Panc1 (cell line): ENCODE measurements at places on chromosomes 13 and 19.

- DNase-seq: peak; percentile 38
These were observed 13.8 kb downstream of the OR7D4 start for GRCh38 chr19:9205501-9206113.

DNA sequence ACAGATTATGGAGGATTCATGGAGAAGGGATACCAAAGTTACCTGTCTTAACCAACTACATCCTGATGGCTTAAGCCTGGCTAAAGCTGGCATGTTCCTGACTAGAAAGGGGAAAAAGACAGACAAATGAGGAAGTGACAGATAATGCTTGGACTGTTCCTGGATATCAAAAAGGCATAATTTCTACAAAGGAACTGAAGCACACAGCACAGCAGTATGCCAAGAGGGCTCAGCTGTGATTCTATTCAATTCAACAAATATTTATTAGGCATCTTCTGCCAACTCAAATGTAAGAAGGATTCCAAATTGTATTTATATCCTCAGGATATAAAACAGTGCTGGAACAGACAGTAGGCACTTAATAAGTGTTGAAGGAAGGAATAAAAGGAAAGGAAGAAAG lies 59.5 kb downstream of the KLF12 start:
- DNase-seq: no peak

- no peak for DNase-seq
These were observed 944.8 kb upstream of the PCDH9 start for GRCh38 chr13:68174893-68175292.

- no peak for DNase-seq
These were observed 11.3 kb downstream of the PEAK3 start for GRCh38 chr19:2270423-2271233.

GRCh38 chr13:39263033-39263432 lies 224.8 kb downstream of the NHLRC3 start:
- DNase-seq: no peak

- no peak for DNase-seq
These were observed 24.0 kb downstream of the ALG5 start for GRCh38 chr13:36975172-36975571.

GRCh38 chr19:5115351-5115750 lies 146.4 kb downstream of the KDM4B start:
- no peak for DNase-seq

DNA sequence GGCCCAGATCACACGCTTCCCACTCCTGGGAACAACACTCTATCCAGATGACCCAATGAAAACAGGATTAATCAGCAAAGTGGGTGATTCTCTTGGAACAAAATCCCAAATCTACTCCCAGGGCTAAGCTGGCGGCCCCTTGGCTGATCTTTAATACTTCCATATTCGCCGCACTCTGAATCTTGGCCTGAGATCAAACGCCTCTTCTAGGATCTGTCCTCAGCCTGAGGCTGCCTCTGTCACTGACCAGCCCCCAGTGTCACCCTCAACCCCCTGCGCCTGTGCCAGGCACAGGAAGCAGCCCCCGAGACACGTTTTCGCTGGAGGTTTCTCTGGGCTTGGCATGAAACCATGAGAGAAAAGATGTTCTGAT lies 2.4 kb upstream of the CTXN1 start:
- DNase-seq: no peak

GRCh38 chr13:80083853-80084676 lies 256.9 kb downstream of the SPRY2 start:
- peak; percentile 12 for DNase-seq

DNA sequence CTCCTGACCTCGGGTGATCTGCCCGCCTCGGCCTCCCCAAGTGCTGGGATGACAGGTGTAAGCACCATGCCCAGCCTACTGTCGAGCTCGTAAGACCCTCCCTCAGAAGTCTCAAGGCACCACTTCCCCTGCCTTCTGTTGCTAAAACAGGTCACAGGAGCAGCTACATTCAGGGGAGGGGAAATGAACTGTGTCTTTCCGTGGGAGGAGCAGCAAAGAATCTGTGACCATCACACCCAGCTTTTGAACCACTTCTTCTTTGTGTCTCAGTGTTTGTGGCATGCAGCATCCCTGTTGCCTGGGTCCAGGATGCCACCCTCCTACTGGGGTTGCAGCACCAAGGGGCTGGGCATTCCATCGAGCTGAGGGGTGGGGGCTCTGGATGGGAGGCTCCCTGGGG lies 7.7 kb upstream of the CSNK1G2 start:
- no peak for DNase-seq

- DNase-seq: no peak
These were observed 10.1 kb downstream of the OR1I1 start for GRCh38 chr19:15091918-15092753.

DNA sequence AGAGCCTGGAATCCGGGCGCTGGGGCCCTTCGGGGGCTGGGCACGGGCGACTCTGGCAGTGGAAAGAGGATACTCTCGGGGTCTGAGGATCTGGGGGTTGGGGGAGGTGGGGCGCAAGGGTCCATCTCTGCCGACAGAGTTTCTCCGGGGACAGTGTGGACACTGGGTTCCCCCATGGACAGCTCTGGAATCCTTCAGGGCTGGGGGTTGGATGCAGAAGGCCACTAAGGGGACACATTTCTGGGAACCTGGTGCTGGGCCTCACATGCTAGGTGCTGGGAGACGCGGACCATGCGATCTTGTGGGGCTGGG lies 2.3 kb downstream of the TGFBR3L start:
- no peak for DNase-seq

DNA sequence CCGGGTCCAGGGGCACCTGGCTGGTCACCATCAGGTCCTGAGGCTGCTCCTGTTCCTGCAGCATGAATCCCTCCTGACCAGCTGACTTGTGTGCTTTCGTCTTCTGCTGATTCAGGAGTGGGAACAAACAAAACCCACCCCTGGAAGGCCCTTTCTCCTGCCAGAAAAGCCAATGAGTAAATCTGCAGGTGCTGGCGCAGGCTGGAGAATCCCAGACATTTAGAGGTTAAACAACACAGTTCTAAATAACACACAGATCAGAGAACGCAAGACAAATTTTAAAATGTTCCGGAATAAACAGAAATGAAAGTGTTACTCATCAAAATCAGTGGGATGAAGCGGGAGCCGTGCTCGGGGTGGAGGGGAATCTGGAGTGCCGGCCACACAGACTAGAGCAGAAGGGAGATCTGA lies 60.6 kb upstream of the C13orf46 start:
- DNase-seq: no peak

- no peak for DNase-seq
These were observed 7.5 kb downstream of the TEX29 start for GRCh38 chr13:111327730-111328573.

DNA sequence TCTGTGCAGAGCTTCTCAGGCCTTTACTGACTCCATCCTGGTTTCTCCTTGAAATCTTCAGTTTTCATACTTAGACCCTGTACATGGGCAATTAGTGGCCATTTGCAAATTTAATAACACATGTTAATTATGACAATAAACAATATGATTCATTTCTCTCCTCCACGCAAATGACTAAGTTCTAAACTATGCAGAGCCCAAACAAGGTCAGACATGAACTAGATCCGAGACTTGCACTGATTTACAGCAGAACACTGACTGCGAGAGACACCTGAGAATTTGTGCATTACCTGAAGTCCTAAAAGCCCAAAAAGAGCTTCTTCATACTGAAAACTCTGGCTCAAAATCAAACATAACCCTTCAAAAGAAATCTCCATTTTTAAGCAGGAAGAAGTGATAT lies 521.8 kb downstream of the MYO16 start:
- DNase-seq: no peak

- DNase-seq: no peak
These were observed 126.6 kb upstream of the UFM1 start for GRCh38 chr13:38223089-38223488.

GRCh38 chr13:55516610-55517009 lies 1624.1 kb upstream of the PRR20A start:
- DNase-seq: no peak

DNA sequence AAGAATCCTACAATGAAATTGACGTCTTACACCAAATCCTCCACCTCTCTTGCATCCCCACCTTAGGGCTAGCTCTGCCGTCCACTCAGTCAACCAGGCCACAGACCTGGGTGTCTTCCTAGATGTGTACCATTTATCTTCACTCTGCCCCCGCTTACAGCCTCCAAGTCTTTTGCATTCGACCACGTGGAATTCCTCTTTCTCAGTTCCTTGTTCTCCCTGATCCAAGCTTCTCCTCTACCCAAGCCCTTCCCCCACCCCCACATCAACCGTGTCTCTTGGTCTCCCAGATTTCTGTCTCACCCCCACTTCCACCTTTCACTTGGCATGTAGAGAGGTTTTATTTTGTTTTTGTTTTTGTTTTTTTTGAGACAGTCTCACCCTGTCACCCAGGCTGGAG lies 1.2 kb upstream of the DMWD start:
- DNase-seq: no peak

- no peak for DNase-seq
These were observed 95.5 kb upstream of the RNF113B start for GRCh38 chr13:98272549-98272948.

GRCh38 chr13:46559272-46559805 lies 6.4 kb downstream of the LRCH1 start:
- DNase-seq: no peak

GRCh38 chr19:7393939-7394730 lies 45.4 kb downstream of the ARHGEF18 start:
- no peak for DNase-seq

DNA sequence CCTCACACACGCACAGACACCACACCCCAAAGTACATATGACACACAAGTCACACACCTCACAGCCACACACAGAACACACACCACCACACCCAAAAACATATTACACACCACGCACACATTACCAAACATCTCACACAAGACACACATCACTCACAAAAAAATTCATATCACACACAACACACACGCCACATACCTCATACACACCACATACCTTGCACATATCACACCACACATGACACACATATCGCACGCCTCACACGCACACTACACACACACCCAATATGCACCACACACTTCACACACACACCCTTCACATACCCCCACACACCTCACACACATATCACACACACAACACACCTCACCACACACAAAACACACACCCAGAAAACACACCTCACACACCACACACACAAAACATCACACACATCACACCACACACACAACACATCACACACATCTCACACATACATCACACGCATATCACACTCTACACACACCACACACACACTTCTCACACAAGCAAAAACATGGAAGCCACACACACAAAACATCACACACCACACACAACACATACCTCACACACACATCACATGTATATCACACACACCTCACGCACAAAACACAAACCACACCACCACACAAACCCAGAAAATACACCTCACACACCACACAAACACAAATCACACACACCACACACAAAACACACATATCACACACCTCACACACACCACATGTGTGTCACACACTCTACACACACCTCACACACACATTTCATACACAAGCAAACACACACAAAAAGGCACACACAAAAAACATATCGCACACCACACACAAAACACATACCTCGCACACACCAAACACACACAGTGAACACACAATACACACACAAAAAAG lies 132.1 kb downstream of the CRYL1 start:
- DNase-seq: no peak

DNA sequence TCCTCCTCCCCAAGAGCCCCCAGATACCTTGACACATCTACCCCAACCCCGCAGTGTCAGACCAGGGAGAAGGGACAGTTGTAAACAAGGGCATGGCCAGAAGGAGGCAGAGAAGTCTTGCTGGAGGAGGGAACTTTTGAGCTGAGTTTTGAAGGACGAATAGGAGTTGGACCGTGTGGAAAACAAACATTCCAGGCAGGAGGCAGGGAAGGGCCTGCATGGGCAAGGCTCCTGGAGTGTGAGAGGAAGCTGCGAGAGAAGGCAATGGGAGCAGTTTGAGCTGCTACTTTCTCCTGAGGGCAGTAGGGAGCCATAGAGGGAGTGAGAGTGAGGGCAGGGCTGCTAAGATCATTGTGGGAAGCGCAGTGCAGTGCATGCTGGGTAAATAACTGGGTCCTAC lies 23.3 kb downstream of the IL12RB1 start:
- DNase-seq: no peak

DNA sequence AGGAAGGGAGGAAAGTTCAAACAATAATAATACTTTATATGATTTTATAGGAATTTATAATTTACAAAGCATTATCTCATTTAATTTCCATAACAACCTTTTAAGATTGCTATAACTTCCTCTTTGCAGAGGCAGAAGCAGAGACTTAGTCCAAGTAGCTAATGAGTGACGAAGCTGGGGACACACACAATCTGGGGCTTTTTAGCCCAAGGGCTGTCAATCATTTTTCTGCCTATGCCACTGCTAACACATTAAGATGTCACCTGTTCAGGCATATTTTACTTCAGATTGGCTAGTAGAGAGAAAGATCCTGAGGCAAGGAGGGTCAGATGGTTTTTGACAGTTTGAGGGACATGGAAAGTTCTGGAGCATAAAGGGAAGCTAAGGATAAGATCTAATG lies 12.6 kb downstream of the SCEL start:
- DNase-seq: no peak

DNA sequence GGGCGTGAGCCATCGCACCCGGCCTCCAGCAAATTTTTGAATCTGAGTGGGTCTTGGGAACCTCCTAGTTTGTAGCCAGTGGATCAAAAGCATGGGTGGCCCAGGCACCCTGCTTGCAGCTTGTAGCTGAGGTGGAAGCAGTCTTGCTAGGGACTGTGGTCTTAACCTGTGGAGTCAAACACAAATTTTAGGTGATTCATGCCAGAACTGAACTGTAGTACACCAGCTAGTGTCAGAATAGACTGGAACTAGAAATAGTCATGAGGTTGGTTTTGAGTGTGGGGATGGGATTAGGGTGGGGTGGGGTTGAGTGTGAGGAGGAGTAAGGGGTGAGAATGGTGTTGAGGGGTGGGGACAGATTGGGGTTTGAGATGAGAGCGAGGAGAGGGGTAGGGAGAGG lies 5.8 kb downstream of the LIM2 start:
- no peak for DNase-seq

DNA sequence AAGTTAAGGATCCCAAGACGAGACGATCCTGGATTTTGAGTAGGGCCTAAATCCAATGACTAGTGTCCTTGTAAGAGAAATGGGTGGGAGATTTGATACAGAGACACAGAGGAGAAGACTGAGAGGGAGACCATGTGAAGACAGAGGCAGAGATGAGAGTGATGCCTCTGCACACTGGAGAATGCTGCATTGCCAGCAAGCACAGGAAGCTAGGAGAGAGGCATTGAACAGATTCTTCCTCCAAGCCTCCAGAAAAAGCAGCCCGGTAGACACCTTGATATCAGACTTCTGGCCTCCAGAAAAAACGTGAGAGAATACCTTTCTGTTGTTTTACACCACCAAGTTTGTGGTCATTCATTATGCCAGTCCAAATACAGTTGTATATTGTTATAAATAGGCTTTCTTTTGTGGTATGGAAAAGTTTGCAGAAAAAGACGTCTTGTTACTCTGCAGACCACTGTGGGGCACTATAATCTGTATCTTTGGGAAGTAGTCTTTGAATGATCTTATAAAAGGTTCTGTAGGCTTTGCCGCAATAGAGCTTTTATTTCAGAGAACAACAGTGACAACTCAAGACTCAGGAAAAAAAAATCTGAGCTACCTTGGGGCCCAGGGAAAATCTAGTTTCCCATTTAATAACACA lies 17.9 kb upstream of the RFC3 start:
- no peak for DNase-seq

- DNase-seq: no peak
These were observed 19.3 kb downstream of the EDDM13 start for GRCh38 chr19:56291867-56292266.

- no peak for DNase-seq
These were observed 752.8 kb upstream of the MIR17HG start for GRCh38 chr13:90594681-90595080.
